SK-N-DZ (cell line): ENCODE measurements at places on chromosomes 4 and X.

- DNase-seq, result no peak
Observed at GRCh38 chr4:3221184-3221494, 27.8 kb upstream of the MSANTD1 start.

DNA sequence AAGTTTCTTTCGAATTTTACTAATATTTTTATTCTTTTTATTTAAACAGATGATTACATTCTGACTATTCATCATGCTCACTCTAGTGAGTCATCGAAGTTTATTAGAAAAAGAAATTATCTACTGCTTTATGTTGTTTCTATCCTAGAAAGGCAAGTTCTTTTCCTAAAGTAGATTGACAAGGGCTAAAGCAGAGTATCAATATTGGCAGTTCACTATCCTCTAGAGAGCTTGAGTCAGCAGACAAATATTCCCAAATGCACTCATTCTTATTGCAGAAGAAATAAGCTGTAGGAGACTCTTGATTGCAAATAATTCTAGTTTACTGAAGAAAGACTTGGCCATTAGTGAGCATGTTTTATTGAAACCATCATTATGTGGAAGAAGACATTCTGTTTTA lies 911.8 kb downstream of the CENPC start:
- no peak for DNase-seq

DNA sequence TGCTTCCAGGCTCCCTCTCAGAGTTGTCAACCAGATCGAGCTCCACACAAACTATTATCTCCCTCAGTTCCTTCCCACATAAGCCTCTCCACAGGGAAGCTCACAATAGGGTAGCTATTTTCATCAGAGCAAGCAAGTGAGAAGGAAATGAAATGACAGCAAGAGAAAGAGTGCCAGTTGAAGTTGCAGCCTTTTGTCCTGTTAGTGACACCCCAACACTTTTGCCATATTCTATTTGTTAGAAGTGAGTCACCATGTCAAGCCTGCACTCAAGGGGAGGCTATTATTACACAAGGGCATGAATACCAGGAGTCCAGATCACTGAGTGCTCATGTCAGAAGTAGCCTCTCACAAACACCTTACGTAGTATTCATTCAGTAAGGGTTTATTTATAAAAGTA lies 266.3 kb upstream of the NOCT start:
- no peak for DNase-seq

- peak; percentile 7 for DNase-seq
Observed at GRCh38 chrX:134990801-134991481, at the start of gene SMIM10. Gene SMIM10, plus strand, starts transcription at chrX:134990991. Its CDS starts 105 bp downstream, at chrX:134991096.

- DNase-seq, result no peak
Observed at GRCh38 chr4:2898001-2898400, 54.4 kb downstream of the ADD1 start.

GRCh38 chrX:139967300-139967699 lies 2.0 kb upstream of the CXorf66 start:
- DNase-seq, result no peak

GRCh38 chrX:115023139-115023538 lies 5.7 kb upstream of the IL13RA2 start:
- DNase-seq, result no peak

DNA sequence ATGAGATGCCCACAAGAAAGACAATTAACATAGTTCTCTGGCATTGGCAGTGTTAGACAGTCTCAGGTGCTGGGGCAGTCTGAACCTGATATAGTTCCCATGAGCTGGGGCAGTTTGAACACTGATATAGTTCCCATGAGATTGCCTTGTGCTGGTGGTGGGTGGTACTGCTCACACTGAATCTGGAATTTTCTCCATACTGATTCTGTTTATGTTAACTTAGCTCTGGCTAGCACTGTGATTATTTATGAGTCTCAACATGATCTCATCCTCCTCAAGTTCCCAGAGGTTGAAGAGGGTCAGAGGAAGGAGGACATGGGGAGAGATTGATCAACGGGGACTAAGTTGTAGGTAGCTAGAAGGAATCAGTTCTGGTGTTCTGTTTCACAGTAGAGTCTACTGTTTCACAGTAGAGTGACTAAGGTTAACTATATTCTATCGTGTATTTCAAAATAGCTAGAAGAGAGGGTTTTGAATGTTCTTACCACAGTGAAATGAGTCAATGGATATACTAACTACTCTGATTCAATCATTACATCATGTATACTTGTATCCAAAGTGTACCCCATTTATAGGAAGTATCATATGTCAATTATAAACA lies 379.9 kb downstream of the ADAM29 start:
- no peak for DNase-seq

- DNase-seq, result no peak
Observed at GRCh38 chr4:87015416-87015815, 80.6 kb downstream of the AFF1 start.

DNA sequence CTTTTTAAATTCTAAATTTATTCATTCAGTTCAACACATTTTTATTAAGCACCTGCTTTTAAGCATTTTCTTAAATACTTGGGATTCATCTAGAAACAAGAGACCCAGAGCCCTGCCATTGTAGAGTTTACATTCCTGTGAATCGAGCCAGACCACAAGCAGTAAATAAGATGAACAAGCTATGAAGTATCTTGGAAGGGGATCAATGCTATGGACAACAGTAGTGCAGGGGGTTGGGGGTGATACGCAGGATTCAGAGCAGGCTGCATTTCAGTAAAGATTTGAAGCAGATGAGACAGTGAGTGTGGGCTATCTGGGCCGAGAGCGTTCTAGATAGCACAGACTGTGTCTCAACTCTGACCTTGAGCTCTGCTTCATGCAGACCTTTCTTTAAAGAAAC lies 35.1 kb downstream of the CLDN22 start:
- no peak for DNase-seq

- DNase-seq, result no peak
Observed at GRCh38 chrX:115362334-115363095, 73.0 kb downstream of the LUZP4 start.

GRCh38 chrX:11103006-11103405 lies 8.1 kb upstream of the HCCS start:
- DNase-seq, result no peak

- DNase-seq, result no peak
Observed at GRCh38 chr4:163111588-163111987, 55.1 kb downstream of the NAF1 start.

- DNase-seq, result no peak
Observed at GRCh38 chrX:46814966-46815365, 21.9 kb upstream of the RP2 start.
